Mesenteric fat pad (tissue), 1 donor: ENCODE measurements at places on chromosomes 12 and 14. TPM values are rescaled to one million over a fixed set of nuclear protein-coding genes. Genes with fewer than 3 reads are reported as not detected.

GRCh38 chr12:107306141-107306659 is 212.9 kb upstream of the CRY1 start:
- no peak for DNase-seq

- DNase-seq = peak; percentile 43
Observed at GRCh38 chr12:52354200-52354599, 13.1 kb downstream of the KRT85 start.

GRCh38 chr14:63650256-63650952 is 8.7 kb upstream of the WDR89 start:
- no peak for DNase-seq

GRCh38 chr14:75831455-75831854 is 150.3 kb downstream of the TGFB3 start:
- DNase-seq = no peak

- DNase-seq = no peak
Observed at GRCh38 chr12:24113701-24114100, 164.2 kb upstream of the SOX5 start.

- no peak for DNase-seq
Observed at GRCh38 chr12:10048526-10048925, 18.0 kb downstream of the CLEC9A start.

- no peak for DNase-seq
Observed at GRCh38 chr14:102759456-102760187, 17.6 kb upstream of the TRAF3 start.

DNA sequence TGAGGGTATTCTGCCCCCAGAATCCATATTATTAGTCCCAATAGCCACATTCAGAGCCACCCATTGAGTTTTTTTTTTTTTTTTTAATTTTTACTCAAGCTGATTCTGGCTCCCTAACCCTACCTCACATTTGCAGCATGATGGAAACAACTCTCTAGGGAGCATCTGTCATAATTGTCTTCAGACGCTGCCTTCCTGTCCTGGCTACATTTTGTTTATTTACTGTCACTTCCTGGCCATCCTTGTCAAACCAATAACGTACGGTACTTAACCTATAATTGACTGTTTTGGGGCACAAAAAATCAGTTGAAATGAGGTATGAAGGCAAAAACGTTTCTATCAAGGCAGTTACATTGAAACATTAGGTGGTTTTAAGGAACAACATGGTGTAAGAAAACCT is 2.1 kb downstream of the GLIPR1 start:
- DNase-seq = no peak

DNA sequence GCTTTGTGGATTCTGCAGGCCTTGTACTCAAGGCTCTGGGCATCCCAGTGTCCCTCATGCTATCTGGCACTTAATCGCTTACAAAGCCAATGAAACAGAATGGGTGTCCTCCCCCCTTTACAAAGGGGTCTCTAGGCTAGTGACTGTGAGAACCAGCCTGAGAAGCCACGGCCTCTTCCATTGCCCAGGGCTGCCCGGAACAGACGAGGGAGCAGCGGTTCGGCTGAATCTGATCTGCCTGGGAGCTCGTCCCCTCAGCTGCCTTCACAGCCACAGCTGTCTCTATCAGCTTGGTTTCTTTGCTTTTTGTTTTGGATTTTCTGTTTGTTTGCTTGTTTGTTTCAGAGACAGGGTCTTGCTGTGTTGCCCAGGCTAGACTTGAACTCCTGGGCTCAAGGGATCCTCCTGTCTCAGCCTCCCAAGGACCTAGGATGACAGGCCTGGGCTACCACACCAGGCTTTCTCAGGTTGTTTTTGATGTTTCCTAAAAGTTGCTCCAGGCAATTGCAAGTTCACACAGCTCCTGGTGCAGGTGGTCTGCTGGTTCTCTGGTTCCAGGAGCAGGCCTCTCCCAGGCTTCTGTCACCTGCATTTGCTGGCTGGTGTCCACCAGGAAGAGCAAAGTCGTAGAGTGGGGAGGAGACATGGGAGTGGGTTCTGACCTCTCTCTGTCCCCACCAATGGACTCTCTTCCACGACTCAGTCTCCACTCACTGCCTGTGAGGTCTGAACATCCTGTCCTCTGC is 10.9 kb upstream of the RIN3 start:
- peak; percentile 69 for DNase-seq

GRCh38 chr12:6688543-6688998 is 604 bp downstream of the ZNF384 start:
- no peak for DNase-seq

- DNase-seq = no peak
Observed at GRCh38 chr14:61326847-61327246, 5.5 kb downstream of the PRKCH start.

DNA sequence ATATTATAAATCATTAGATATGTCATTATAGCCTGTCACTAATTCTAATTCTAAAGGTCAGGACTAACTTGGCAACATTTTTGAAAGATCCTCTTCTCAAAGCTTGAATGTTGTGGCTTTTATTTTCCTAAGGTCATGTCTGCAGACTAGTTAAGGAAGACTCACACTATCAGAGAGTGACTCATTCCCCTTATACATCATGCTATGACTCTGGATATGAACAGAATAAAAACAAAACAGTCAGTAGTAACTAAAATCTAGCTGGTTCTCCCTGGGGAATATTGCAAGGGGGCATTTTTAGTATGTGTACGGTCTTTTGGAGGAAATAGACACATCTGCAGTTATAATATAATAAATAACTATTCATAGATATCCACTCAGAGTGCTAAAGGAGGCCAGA is 170.6 kb downstream of the SLC2A13 start:
- DNase-seq = no peak

- no peak for DNase-seq
Observed at GRCh38 chr12:67477681-67478265, 170.8 kb upstream of the DYRK2 start.

DNA sequence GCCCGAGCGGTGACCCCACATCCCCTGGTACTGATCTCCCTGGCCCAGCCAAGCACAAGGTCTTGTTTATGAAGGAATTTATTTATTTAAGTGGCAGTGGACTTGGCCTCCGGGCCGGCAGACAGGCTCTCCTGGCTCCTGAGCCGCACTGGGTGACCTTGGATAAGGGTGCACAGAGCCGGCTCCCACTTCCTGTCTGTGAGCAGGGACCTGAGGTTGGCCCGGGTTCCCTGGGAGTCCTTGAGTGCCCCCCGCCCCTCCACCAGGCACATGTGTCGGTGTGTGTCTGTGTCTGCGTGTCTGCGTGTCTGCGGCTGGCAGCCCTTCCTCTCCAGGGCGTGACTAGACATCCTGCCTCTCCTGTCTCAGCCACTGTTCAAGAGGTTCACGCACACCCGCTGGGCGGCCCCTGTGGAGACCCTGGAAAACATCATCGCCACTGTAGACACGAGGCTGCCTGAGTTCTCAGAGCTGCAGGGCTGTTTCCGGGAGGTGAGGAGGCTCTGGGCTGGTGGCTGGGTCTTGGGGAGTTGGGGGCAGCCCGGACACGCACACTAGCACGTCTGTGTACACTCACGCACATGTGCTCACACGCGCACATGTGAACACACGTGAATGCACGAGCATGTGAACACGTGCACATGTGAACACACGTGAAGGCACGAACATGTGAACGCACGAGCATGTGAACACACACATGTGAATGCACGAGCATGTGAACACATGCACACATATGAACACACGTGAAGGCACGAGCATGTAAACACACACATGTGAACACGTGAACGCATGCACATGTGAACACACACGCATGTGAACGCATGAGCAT is 9.3 kb downstream of the TNFAIP2 start:
- DNase-seq = no peak

DNA sequence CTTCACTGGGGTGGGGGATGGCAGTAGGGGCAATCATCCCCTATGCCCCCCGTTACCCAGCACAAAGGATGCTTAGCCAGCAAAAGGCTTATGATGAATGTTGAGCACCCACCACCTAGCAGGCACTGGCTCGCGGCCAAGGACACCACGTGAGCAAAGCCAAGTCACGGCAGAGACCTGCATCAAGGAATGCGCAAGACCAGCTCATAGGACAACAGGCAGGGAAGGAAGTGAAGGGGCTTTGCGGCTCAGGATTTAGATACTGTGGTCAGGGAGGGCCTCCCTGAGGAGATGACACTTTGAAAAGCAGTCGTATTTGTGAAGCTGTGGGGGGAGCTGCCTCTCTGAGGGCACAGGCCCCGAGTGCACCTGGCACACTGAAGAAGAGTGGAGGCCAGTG is 32.8 kb downstream of the SH2B3 start:
- DNase-seq = no peak

DNA sequence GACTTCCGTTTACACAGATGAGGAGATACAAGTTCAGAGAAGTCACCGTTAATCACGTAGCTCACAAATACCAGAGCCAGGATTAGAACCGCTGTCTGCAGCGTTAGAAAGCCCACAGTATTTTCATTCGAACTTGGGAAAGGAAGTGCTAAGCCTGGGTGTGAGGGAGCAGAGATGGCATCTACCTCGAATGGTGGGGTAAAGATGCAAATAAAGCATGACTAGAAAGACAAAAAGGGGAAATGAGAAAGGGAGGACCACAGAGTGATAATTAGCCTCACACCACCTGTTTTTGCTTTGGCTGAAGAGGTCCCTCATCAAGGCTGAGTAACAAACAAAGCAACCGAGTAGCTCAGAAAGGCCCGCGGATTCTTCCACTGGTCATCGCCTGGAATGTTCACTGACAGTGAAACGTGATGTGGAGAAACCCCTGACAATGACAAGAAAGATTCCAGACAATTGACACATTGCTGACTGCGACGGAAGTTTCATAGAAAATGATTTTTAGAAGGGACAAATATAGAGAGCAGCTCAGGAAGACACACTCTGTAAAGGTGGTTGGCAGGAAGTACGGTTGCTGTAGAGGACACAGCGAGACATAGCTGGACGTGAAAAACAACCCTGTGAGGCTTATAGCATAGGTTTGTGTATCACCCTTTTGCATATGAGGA is 31.5 kb upstream of the BHLHE41 start:
- no peak for DNase-seq

DNA sequence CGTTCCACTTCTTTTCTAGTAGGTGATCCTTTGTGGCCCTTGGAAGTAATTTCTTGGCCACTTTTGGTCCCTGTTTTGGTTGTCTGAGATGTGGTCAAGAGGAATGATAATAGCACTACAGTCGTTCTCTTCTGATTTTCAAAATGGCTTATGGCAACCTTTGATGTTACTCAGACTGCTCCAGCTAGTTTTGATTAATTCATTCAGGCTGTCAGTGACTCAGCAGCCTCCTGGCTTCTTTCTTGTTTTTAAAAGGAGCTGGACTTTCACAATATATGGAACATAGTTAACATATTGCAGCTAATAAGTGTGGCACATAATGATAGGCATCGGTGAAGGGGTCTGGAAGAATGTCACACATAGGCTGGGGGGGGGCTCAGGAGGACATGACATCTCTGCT is 47.3 kb downstream of the WDR20 start:
- DNase-seq = no peak

- DNase-seq = no peak
Observed at GRCh38 chr12:90008277-90008676, 299.6 kb upstream of the ATP2B1 start.

DNA sequence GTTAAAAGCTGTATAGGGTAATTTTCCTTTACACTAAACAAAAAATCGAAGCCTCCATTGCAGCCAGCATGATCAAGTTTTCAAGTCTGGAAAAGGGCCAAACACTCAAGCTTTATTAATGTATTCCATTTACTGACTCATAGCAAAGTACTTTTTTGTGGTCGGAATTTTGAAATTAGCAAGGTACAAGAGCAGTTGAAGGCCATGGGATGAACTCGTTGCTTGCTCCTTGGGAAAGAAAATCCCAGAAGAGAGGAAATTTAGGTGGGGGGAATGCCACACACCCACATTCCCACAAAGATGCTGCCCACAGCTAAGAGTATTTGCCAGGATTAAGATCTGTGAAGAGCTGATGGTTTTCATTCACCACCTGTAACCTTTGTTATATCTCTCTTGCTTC is 333.7 kb downstream of the EGLN3 start:
- no peak for DNase-seq

- DNase-seq = no peak
Observed at GRCh38 chr12:96989916-96990315, 82.9 kb downstream of the NEDD1 start.

GRCh38 chr12:89384050-89384758 is 31.9 kb upstream of the DUSP6 start:
- no peak for DNase-seq

DNA sequence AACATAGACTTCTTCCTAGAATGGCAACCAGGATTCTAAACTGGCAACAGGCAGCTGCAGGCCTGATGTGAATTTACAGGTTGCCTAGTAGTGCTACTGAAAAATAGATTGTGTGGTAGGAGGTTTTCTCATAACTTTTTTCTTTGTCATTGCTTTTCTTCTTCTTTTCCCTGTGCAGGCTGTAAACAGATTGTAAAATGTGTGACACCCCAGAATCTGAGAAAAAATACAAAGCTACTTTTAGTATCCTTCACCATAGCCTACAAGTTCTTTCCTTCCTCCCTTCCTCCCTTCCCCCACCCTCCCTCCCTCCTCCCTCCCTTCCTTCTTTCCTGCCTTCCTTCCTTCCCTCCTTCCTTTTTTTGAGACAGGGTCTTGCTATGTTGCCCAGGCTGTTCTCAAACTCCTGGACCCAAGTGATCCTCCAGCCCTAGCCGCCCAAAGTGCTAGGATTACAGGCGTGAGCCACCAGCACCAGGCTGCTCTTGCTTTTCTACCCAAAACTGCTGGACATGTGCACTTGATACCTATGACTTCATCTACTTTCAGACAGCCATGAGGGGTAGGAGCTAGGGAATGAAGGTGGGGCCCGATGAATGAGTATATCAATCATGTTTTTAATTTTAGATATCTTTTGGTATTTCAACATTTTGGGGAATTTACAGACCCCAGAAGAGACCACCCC is 114.2 kb upstream of the EEA1 start:
- DNase-seq = no peak

DNA sequence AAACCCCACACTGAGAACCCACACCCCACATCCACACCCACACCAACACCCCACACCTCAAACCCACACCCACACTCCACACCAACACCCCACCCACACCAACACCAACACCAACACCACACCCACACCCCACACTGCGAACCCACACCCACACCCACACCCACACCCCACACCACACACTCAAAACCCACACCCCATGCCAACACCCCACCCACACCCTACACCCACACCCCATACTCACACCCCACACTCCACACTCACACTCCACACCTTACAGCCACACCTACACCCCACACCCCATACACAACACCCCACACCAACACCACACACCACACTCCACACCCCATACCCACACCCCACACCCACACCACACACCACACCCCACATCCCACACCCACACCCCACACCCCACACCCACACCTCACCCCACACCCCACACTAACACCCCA is 38.0 kb downstream of the TMEM120B start:
- DNase-seq = no peak

Gene ASCL1
- not detected for total RNA-seq

Gene FAIM2
- total RNA-seq = 0.35 TPM

Gene C12orf43
- 20.5 TPM for total RNA-seq

Gene TMEM229B
- 1.7 TPM for total RNA-seq

Gene C12orf50
- 0.13 TPM for total RNA-seq

Gene RIPK3
- total RNA-seq = 12.7 TPM

Gene ARF6
- total RNA-seq = 61.5 TPM

Gene NEUROD4
- not detected for total RNA-seq

Gene UBC
- total RNA-seq = 1,241 TPM

Gene TRHDE
- total RNA-seq = 14.5 TPM

Gene MAP1LC3B2
- 1.1 TPM for total RNA-seq

Gene ADGRD1
- 28.5 TPM for total RNA-seq
